Cortex of kidney (tissue), 1 donor: ENCODE measurements at places on chromosomes 16 and 17.

DNA sequence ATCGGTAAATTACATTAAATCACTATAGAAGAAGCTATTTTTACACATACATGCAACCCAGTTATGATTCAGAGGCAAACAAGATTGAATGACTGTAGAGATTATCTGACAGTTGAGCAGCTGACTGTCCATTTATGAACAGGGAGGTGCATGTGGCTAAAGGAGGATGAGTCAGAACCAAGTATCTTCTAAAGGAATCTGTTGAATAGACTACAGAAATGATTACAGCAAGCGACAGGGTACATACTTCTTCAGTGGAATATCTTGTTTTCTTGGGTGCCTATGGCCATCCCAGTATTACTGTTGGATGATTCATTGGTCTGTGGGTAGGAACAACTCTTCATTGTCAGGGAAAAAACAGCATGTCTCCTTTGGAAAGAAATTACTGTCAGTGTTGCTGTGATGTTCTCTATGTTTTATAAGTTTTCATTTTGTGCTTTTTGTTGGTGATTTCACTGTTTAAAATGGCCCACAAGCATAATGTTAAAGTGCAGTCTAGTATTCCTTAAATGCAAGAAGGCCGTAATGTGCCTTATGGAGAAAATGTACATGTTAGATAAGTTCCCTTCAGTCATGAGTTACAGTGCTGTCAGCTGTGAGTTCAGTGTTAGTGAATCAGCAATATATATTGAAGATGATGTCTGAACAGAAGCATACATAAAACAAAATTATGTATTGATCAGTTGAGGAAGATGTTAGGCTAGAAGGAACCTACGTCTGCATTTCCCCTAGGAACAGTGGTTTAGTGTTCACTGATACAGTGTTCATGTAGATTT, 27.0 kb downstream of the CBFB start:
- DNase-seq: no peak

DNA sequence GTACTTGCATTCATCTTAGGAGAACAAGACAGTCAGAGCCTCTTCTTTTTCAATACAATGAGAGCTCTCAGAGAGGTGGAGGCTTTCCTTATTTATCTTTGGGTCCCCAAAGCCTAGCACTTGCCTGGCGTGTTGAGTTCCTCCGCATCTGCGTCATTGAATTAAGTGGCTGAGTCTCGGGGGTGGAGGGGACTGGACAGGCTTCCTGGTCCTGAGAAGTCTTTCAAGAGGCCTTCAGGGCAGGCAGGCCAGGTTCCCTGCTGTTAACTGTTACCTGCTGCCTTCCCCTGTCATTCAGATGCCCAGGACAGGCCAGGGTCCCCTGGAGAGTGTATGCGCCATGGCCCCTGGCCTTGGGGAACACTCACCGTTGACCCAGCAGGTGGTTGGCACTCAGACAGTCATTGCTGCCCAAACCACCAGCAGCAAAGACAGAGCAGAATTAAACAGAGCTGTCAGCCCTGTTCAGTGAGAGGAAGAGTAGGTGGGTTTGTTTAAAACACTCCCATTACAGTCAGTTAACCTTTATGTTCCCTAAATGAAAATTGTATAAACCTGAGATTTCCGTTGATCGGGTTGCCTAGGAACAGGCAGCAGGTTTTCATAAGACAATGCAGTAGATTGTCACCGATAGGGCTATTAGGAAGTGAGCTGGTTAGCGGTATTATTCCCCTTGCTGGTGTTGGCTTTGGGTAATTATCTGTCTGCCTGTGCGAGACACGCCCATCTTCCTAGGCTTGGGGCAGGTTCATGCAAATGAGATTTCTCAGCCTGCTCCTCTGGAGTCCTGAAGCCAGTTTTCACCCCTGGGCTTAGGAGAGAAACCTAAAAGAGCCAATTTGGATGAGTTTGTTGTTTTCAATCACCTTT, 132.7 kb downstream of the CCDC182 start:
- no peak for DNase-seq

- DNase-seq: no peak
These were observed 251.9 kb upstream of the AXIN2 start for GRCh38 chr17:65813306-65813705.

GRCh38 chr17:35540589-35541404, 3.3 kb upstream of the SLFN12L start:
- DNase-seq: no peak

DNA sequence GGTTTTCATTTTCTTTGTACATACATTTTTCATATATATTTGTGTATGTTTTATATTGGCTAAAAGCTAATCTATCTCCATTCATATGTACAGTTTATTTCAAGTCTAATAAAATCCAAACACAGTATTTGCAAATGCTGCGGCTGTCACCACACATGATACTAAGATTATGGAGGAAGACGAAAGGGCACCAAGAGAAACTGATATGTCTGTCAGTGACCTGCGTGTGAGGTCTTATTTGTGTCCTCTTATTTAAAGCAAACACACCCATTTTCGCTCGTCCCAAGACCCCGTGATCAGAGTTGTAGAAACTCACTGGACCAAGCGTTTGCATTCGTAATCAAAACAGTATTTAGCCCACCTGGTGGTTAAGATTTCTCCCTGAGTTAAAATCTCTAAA, 8.2 kb downstream of the MLYCD start:
- DNase-seq: no peak

DNA sequence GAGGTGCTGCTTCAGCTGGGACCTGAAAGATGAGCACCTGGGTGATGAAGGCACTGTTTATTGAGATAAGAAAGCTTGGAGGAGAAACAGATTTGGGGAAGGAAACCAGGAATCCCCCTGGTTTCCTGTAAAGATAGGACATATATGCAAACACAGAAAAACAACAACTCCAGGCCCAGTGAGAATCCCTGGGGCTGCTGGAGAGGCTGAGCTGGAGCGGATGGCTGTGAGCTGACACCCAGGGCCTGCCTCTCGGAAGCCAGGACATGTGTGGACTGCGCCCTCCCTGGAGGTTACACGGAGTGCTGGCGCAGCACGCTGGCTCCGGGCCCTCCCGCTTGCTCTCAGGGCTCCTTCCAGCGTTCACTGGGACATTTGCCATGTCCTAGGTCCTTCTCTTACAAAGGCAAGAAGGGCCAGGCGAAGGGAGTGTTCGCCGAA, 57.5 kb downstream of the CYB5B start:
- no peak for DNase-seq

- no peak for DNase-seq
These were observed 415.3 kb downstream of the GRIN2A start for GRCh38 chr16:9766891-9767290.

GRCh38 chr16:87951552-87952538, 611 bp downstream of the BANP start:
- no peak for DNase-seq

GRCh38 chr16:49439676-49440075, 66.1 kb downstream of the C16orf78 start:
- DNase-seq: no peak

- DNase-seq: no peak
These were observed 56.3 kb downstream of the CREBBP start for GRCh38 chr16:3824121-3824795.

- DNase-seq: no peak
These were observed 90.9 kb downstream of the MYH11 start for GRCh38 chr16:15765880-15766279.

DNA sequence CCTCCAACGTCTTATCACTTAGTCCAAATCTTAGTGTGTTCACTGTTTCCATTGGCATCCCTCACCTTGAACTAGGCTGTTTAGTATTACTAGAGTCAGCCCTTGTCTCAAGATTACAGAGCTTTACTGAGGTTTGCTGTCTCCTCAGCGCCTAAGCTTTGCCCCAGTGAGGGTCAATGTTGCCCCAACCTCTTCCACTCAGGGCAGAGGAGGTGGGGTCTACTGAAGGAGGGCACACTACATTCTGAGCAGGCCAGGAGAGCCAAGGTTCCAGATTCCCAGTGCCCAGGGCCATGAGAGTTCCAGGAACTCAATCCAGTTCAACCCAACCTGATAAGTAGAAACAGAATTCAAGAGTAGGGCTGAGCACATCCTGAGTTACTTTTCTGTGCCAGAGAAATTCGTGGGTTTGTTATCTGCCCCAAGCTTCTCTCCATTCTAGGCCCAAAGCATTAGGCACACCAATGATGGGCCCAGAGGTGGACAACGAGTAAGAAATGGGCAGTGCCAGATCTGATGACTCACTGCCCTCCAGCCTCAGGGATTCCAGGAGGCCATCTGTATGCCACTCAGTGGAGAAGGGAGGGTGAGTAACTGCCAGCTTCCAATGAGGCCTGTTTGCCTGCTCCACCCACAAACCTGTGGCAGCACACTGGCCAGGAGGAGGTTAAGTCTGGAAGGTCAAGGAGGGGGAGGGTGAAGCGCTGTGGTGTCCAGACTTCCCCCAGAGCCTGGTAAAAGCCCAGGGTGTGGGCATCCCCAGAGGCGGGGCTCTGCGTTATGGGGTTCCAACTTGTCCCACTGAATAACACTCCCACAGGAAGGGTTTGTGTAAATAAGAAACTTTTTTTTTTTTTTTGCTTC, 8.2 kb downstream of the TUBG2 start:
- DNase-seq: no peak

DNA sequence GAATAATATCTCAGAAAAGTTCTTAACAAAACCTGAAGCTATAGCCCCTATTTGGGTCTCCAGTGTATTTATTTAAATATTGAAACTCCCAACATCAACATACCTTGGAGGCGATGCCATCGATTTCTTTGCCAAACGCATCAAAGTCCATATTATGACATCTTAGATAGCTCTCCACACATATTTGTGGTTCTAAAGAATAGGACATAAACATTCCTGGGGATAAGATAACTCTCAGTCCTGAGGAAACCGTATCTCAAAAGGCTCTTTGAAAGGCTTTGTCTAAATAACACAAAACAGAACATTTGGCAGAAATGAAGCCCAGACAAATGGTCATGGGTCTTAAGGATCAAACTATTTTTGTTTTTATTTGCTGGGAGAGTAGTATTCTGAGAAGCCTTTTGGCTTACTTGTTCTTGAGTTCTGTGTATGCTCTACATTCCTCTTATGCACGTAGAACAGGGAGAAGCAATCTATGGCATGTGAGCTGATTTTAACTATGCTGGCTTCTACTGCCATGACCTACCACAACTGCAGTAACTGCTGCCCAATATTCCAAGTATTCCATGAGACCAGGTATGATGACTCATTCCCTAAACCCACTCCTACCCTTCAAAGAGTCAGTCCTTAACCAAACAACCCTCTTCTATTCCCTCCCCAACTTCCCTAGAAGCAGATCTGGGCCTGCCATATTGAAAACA, 279.0 kb upstream of the ZFHX3 start:
- no peak for DNase-seq

- DNase-seq: no peak
These were observed 3.9 kb upstream of the SLC12A3 start for GRCh38 chr16:56861092-56861610.

- DNase-seq: no peak
These were observed 7.6 kb downstream of the CBX8 start for GRCh38 chr17:79788989-79789942.

DNA sequence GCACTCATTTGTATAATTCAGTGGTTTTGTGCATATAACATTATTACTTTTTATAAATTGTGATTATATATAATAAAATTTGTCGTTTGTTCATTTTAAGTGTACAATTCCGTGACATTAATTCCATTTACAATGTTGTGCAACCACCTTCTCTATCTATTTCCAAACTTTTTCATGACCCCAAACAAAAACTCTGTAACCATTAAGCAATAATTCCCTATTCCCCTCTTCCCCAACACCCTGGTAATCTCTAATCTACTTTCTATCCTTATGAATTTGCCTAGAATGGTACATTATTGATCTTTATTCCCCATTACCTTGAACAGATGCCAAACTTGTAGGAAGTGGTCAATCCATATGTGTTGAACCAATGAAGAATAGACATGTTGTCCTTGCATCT, 61.3 kb upstream of the SMIM36 start:
- DNase-seq: no peak

DNA sequence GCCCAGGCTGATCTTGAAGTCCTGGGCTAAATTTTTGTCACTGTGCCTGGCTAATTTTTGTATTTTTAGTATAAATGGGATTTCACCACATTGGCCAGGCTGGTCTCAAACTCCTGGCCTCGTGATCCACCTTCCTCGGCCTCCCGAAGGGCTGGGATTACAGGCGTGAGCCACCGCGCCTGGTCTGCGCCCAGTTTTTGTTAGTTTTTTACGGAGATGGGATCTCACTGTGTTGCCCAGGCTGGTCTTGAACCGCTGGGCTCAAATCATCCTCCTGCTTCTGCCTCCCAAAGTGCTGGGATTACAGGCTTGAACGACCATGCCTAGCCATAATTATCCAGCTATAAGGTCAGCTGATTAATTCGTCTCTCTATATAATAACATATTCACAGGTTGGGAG, 2.7 kb upstream of the CEMP1 start:
- DNase-seq: no peak

- no peak for DNase-seq
These were observed 372 bp downstream of the CD300A start for GRCh38 chr17:74466828-74467184.

DNA sequence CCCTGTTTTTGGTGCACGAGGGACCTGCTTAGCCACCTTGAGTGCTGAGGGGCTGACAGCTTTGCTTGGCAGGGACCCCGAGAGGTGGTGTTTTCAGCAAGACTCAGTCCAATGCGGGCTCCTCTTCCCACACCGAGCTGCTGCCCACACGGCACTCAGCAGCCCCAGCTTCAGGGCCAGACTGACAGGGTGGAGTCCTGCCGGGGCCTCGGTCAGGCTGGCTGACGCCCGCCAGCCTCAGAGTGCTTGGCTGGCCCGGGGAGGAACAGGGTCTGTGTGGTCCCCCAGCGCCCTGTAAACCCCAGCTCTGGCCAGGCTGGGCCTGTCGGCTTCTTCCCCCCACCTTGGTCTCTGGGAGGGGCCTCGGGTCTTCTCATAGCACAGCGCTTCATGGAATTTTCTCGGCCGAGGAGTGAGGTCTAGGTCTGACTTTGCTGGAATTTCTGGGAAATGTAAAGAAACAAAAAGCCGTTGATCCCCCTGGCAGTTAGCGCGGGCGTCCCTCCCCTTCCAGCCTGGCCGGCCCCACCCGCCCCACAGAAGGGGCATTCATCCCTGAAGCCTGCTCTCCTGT, 2.6 kb downstream of the SOX8 start:
- DNase-seq: no peak

GRCh38 chr16:57898961-57899360, 72.0 kb downstream of the CNGB1 start:
- no peak for DNase-seq

DNA sequence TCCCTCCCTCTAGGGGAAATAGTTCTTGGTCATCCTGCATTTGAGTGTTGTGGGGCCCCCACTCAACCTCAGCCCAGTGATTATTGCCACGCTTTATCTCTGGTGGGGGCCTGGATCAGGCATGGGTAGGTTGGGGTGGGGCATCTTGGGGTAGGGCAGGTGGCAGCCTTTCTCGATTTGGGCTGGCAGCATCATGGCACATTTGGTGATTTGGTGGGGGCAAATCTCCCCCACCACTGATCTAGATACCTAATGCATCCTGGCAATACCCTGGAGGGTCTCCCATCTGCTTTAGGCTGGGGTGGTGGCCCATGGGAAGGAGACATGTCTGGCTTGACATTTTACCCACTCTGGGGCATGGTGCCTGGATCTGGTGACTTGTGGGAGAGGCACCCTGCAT, 40.2 kb downstream of the NLRP1 start:
- DNase-seq: no peak
